ENCODE measurements at places on chromosomes 2 and 18.

GRCh38 chr2:205698286-205699268, 16.3 kb downstream of the NRP2 start:
- peak; percentile 31 for DNase-seq

GRCh38 chr18:3753106-3753505, 303.1 kb downstream of the TGIF1 start:
- no peak for DNase-seq

- DNase-seq = peak; percentile 74
Observed at GRCh38 chr18:24014986-24015638, 558 bp downstream of the TTC39C start.

DNA sequence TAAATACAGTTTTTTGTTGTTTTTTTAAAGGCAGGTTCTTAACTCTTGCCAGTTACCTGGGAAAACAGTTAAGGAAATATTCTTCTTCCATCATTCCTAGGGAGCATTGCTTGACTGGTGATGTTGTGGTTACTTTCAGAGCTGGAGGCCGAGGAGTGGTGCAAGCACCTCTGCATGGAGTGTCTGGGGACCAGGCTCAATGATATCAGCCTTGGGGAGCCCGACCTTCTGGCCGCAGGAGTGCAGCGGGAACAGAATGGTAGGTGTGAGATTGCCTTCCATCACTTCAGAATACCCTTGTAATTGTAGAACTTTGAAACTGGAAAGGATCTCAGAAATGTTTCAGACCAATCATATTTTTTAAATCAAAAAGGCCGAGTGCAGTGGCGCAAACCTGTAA, 270.1 kb downstream of the CD226 start:
- DNase-seq = no peak

DNA sequence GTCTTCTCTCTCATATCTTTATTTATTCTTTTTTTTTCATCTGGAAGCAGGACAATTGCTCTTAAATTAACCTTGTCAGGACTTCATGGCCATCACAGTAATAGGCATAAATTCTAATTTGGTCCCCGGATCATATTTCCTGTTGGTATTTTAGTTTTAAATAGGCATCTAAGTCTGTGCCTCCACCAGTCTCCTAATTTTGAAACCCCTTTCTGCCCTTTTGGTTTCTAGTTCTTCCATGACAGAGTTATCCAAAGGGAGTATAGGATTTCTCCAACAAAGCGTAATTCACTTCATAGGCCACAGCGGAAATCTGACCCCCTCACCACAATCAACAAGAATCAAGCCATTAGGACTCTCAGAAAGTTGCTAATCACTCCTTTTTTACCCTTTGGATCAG, 3.8 kb downstream of the EPHA4 start:
- DNase-seq = no peak

DNA sequence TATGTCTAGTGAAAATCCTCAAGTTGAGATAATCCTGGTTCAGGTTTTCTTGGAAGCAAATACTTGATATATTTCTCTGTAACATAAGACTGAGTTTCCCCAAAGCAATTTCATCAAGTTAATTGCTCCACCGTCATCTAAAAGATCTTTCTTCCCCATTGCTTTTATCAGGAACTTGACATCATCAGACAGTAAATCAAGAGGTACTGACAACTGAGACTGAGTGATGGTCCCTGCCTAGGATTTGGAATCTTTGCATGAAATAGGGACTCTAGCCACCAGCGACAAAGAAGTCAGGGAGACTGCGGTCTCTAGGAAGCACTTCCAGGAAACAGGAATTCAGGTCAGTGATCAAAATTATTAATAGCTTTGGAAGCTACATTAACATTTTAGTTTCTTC, 43.4 kb upstream of the SCN1A start:
- no peak for DNase-seq

- no peak for DNase-seq
Observed at GRCh38 chr2:12612168-12612567, 104.6 kb upstream of the TRIB2 start.

- DNase-seq = no peak
Observed at GRCh38 chr2:241564596-241565410, 6.3 kb downstream of the BOK start.

GRCh38 chr2:159165048-159165447, 121.5 kb downstream of the WDSUB1 start:
- DNase-seq = no peak

DNA sequence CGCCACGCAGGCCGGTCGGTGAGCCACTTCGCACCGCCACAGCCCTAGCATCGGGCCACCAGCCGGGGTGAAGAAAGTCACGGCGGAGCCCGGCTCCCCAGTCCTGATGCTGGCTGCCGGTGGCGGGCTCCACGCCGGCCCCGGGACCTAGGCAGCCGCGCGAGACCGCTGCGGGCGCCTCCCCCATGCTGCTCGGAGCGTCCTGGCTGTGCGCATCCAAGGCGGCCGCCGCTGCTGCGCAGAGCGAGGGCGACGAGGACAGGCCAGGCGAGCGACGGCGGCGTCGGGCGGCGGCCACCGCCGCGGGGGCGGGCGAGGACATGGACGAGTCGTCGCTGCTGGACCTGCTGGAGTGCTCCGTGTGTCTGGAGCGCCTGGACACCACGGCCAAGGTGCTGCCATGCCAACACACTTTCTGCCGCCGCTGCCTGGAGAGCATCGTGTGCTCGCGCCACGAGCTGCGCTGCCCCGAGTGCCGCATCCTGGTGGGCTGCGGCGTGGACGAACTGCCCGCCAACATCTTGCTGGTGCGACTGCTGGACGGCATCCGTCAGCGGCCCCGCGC, 433 bp downstream of the SH3RF3 start:
- no peak for DNase-seq

GRCh38 chr2:150811259-150811855, 323.9 kb upstream of the RND3 start:
- no peak for DNase-seq

- no peak for DNase-seq
Observed at GRCh38 chr2:74877781-74878433, 44.0 kb downstream of the HK2 start.

GRCh38 chr2:37873229-37873628, 51.9 kb upstream of the RMDN2 start:
- DNase-seq = no peak

- no peak for DNase-seq
Observed at GRCh38 chr18:32276906-32277305, 87.1 kb downstream of the MEP1B start.

GRCh38 chr2:148255929-148256328, 235.0 kb downstream of the MBD5 start:
- no peak for DNase-seq

- no peak for DNase-seq
Observed at GRCh38 chr2:148640767-148641166, 3.8 kb upstream of the EPC2 start.

DNA sequence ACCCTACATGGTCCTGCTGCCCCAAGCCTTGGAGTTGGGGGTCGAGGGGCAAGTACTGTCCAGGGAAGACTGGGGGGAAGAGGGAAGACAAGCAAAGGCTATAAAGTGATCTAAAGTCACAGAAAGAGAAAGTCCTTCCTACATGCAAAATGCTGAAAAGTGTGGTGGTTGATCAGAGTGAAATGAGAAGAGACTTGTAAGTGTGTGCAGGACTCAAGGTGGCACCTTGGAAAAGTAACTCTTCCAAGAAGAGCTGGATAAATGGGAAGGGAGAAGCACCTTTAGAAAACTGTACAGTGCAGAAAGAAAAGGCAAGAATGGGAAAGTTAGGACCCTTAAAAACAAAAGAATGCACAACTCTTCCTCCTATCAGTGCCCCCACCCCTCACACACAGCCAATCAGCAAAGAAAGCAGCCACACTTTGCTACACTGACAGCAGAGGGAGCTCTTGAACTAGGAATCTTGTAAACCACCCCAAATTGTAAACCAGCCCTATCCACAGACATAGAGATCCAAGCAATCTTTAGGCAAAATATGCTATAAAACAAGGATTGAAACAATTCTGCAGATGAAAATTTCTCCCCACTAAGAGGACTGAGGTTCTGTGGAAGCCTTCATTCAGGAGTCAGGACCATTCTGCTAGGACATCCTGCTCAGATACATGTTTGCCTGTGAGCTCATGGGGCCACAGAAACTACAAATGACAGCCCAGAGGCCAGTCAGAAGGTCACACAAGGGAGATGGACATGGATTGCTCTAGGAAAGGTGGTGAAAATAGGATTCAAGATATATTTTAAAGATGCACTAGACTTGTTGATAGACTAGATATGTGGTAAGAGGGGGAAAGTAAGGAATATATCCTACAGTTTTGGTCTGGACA, 146.4 kb downstream of the FTCDNL1 start:
- no peak for DNase-seq

DNA sequence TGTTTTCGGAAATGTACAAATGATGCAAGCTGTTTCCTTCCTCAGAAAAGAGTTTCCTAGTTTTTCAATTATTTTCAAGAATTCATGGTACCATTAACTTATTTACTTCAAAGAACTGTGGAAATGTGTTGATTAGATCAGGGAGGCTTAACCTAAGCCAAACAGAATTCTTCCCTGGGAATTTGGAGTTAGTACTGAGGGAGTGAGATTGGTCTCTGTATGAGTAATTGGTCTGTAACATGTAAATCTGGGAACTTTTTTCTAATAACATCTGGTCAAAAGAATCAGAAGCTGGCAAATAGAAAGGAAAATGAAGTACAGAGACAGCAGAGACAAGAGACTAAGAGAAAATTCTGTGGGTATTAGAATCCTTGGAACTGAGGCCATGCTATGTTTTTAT, 145.8 kb downstream of the BABAM2 start:
- DNase-seq = no peak

- DNase-seq = no peak
Observed at GRCh38 chr2:214264171-214264570, 146.7 kb upstream of the VWC2L start.

DNA sequence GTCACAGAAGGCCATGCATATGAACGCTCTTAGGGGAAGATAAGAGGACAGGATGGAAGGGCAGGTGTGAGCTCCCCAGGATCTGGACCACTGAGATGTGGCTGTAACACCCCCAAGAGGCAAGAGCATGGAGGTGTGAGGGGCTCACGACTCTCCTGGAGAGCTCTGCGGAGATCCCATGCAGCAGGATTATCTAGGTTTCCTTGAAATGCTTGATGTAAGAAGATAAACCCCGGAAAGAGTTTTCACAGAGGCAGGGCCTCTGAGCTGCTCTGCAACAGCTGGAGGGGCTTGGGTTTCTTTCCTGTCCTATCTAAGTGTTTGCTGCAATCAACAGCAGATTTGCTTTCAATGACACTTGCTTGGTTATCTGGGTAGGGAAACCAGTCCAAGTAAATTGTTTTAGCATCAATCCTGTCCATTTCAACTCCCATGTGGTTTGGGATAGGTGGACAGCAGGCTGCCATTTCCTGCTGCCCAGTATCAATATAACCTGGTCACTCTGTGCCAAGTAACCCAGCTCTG, 138.9 kb downstream of the SMAD2 start:
- no peak for DNase-seq

DNA sequence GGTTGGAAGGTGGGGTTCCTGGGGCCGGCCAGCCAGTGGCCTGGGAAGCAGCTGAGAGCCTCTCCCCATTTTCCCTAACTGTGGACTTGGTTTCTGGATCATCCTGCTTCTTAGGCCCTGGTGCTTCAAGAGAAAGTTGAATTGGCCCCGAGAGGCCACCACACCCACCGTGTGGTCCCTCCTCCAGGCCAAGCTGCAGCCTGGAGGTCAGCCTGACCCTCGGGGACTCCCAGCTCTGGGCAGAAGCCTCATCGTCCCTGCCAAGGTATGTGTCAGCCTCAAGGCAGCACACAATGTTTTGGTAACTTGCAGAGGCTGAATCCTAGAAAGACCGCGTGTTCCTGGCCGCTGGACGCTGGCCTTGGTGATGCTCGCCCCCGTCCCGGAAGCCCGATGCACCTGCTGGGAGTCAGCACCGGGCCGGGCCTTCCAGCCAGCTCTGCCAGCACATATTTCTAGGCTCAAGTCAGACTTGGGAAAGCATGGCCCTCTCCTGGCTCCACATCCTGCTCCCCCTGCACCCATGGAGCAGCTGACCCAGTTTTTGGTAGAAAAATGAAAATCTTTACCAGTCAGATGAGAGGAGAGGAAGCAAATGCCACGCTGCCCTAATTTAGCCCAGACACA, 72.6 kb downstream of the ACTR2 start:
- DNase-seq = no peak

- no peak for DNase-seq
Observed at GRCh38 chr18:63205791-63206252, 113.7 kb downstream of the BCL2 start.

- DNase-seq = no peak
Observed at GRCh38 chr2:200297989-200298388, 8.5 kb upstream of the SPATS2L start.

GRCh38 chr2:112187805-112188596, 49.8 kb downstream of the FBLN7 start:
- DNase-seq = peak; percentile 79

GRCh38 chr2:220036431-220036830, 409.0 kb downstream of the SLC4A3 start:
- DNase-seq = no peak

DNA sequence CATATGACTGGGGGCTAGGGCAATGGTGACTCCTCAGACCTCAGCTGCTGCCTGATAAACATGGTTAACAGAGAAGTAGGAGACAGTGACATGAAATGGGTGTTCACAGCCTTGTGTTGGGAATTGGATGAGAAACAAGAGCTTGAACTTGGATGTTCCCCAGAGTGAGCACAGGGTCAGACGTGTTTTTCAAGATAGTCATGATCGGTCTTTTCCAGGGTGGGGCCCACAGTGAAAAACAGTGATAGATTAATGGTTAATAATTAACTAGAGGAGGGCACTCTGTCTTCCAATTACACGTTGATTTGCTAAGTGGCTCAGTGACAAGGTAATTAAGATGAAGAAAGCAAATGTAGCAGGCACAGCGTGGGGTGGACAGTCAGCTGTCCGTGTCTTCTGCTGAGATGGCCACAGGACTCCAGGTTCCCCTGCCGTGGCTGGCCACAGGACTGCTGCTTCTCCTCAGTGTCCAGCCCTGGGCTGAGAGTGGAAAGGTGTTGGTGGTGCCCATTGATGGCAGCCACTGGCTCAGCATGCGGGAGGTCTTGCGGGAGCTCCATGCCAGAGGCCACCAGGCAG, at the start of gene UGT1A3:
Gene UGT1A3, plus strand, starts transcription at position 320 of the 579 bp plus-strand sequence. Its CDS starts 85 bp downstream, at position 405.
- no peak for DNase-seq
